ENCODE measurements at places on chromosomes 6 and 20. TPM values are rescaled to one million over a fixed set of nuclear protein-coding genes. Genes with fewer than 3 reads are reported as not detected.
A peak's percentile ranks its signal among the peaks of the same experiment; 100 is the strongest.

GRCh38 chr20:44208770-44209169 lies 1.8 kb downstream of the OSER1 start:
- no peaks in the 10 kb centered on the region for H3K27me3 ChIP-seq
- peaks cover 36% of the 10 kb centered on the region for H3K36me3 ChIP-seq
- DNase-seq, result no peak
- H3K4me3 ChIP-seq, result peak overlapping the region; percentile 97
- H3K27ac ChIP-seq, result no peak overlapping the region

GRCh38 chr20:51928931-51929330 lies 126.6 kb upstream of the SALL4 start:
- DNase-seq, result no peak
- H3K27ac ChIP-seq, result no peak overlapping the region
- no peaks in the 10 kb centered on the region for H3K27me3 ChIP-seq
- no peaks in the 10 kb centered on the region for H3K4me1 ChIP-seq
- no peaks in the 10 kb centered on the region for H3K36me3 ChIP-seq

GRCh38 chr20:47204008-47204849 lies 152.3 kb downstream of the ZMYND8 start:
- no peaks in the 10 kb centered on the region for H3K27me3 ChIP-seq
- no peak for DNase-seq
- no peak overlapping the region for H3K27ac ChIP-seq
- no peaks in the 10 kb centered on the region for H3K4me1 ChIP-seq
- no peak overlapping the region for H3K4me3 ChIP-seq
- H3K36me3 ChIP-seq, result peaks cover 10% of the 10 kb centered on the region

- no peak overlapping the region for H3K27ac ChIP-seq
- no peaks in the 10 kb centered on the region for H3K27me3 ChIP-seq
These were observed 36.6 kb upstream of the SLC22A16 start for GRCh38 chr6:110512991-110513390.

DNA sequence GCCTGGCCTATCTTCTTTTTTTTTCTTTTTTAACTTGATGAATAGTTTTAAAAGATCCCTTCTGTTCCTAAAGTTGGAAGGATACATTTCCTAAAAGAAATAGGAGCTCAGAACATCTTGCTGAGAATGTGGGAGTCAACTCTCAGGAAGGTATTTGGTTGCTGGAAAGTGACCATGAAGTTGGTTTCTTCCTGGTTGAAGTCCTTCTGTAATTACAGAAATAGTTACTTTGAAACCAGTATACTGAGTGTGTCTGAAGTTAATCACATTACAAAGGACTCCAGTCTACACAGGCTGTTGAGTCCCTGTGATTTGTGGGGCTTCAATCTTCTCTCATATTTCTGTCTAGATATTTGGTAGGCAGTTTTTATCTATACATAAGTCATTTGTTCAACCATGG lies 9.8 kb upstream of the PLEKHG1 start:
- H3K4me3 ChIP-seq, result no peak overlapping the region
- no peak overlapping the region for H3K27ac ChIP-seq
- H3K4me1 ChIP-seq, result no peaks in the 10 kb centered on the region
- no peak for DNase-seq
- no peaks in the 10 kb centered on the region for H3K27me3 ChIP-seq

Gene TREM2
- not detected for total RNA-seq

DNA sequence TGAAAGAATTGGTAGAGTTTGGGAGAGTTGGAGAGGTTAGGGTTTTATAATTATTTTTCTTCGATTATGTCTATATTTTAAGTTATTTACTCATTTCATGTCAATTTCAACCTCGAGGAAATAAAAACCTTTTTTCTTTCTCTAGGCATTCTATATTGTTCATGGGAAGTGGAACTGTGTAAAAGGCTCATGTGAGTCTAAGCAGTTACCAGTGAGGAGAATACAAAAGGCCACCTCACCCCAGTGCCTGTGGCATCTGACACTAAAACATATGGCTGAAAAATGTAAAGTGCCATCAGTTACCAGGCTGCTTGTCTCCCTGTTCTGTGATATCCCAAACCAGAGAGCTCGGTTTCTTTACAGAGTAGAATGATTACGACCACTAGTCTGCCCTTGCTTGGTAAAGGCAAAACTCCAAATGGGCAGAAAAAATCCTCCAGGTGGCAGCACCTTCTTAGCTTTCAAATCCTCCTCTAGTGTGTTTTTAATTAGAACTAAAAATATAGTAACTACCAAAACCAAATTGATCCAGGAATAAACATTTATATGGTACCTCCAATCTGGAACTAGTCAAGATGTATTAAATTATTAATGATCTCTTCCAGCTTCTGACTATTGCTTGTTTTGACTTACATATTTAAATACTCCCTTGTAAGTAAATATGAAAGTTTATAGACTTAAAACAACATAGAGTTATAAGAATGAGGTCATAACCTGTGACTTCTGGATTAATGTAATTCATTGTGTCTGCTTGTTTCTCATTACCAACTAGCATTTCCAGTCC lies 122.6 kb upstream of the MCHR2 start:
- H3K27ac ChIP-seq, result no peak overlapping the region
- peak; percentile 85 for DNase-seq
- H3K4me3 ChIP-seq, result no peak overlapping the region
- no peaks in the 10 kb centered on the region for H3K27me3 ChIP-seq

DNA sequence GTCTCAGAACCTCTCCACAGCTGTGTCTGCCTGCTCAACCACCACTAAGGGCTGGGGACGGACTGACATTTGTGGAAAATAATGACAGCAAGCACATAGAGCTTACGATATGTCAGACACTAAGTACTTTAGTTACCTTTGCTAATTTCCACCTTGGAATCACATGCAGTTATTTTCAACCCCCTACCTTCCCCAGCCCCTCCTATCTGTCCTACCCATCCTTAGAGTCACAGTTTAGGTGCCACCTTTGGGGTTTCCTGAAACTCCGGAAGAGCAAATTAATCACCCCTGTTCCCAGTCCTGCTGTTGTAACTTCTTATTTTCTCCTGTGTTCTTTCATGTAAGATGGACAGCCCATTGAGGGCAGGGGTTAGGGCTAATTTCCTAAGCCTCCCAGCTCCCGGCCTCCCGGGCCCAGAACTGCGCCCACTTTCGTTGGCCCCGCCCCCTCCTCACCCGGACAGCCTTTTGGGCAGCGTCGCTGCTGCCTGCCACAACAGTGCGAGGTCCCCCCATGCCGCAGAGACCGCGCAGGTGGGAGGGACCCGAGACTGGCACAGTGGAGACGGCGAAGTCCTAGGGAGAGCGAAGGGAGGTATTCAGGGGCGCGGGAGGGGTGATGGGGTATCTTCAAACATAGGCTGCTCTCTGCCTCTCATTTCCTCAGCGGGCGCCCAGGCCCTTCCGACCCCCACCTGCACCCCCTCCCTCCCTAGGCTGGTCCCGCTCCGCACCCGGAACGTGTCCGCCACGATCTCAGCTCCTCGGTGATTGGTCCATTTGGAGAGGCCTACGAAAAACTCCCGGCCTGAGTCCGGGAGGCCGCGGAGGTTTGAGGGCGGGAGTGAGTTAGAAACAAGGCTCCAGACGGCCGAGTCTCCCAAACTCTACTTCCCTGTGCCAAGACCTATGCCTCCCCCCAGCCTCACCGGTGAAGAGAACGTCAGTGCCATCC lies 1.1 kb downstream of the DDAH2 start:
- peaks cover 60% of the 10 kb centered on the region for H3K36me3 ChIP-seq
- H3K4me1 ChIP-seq, result no peaks in the 10 kb centered on the region
- no peak for DNase-seq
- no peaks in the 10 kb centered on the region for H3K27me3 ChIP-seq

Gene COL21A1
- total RNA-seq, result 0.46 TPM

Gene SOX18
- total RNA-seq, result 2.8 TPM

Data from endodermal cell (in vitro differentiated cells).